ENCODE measurements at places on chromosomes 4 and X.

DNA sequence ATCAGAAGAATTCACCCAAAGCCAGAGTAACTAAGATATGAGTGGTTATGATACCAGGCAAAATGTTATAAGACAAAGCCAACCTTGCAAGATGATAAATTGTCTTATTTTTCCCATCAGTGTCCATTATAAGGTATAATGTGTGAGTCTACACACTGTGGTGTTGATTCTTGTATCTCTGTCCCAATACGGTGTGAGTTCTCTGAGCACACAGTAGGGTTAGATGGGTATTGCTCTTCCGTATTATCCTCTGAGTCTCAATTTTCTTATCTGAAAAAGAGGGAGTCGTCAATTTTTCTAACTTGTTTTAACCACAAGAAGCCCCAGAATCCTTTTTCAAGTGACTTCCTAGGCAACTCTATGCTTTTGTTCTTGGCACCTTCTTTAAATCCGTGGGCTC is 69.9 kb downstream of the HMGB2 start:
- no peak for DNase-seq

DNA sequence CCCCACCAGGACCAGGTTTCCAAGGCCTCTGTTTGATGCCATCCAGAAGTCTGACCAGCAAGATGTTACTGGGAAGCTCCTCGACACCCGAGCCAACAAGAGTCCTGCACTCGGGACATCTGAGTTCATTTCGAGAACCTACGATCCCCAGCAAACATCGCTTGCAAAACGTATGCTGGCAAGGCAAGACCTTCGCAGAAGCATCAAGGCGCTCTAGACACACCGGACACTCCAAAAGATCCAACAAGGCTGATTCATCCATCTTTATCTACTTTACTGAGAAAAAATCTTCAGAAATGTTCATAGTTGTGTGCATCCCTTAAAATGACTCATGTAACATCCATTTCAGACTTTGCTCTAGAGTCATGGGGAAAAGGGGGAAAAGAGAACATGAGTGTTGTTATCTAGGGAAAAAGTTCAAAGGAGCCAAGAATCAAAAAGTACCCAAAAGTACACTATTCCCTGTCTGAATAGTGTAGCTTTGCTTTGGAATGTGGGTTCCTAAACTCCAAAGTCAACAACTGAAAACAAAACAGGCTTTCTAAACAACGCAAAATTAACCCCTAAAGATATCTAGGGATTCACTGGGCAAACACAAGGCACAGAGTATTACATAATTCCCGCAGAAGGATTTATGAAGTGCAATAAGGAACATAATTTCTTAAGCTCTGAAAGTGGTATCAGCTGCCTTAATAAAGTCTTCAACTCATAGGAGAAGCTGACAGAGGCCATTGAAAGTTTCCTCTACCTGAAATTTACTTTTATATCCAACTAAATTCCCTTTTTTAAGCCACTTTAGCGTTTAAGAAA is 1.6 kb downstream of the SH3RF1 start:
- no peak for DNase-seq

- no peak for DNase-seq
These were observed 93.3 kb downstream of the ANXA3 start for GRCh38 chr4:78644744-78645330.

- DNase-seq, result no peak
These were observed 24.4 kb downstream of the BLOC1S4 start for GRCh38 chr4:6740347-6740746.

DNA sequence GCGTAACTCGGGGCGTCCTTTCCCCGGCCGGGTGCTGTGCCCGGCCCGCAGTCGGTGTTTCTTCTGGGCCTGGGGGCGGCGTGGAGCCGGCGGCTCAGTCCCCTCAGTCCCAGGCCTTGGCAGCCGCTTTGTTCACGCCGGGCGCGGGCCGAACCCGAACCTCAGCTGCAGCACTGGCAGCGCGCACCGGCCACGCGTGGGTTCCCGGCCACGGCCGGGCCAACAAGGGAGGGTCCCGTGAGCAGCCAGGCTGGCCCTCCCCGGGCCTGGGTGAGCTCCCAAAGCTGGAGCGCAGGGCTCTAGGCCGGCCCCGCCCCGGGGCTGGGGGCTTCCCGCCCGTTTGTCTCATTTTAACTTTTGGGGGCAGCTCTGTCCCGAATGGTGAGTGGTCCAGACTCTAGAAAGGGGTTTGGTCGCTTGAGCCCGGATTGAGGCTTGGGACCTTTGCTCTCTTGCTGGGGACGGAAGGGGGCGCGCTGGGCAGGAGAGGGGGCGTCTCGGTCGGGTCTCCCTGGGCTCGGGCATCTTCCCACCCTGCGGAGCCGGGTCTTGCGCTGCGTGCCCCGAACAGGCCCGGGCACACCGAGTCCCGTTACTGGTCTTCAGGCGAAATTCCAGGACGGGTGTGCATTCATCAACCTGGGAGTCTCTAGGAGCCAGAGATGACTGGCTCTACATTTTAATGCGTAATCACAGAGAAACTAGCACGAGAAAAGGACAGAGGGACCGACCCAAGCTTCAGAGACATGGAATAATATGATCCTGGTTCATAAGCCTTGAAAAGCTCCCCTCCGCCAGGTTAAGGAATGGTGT is 177.1 kb downstream of the CBR4 start:
- DNase-seq, result no peak

- DNase-seq, result no peak
These were observed 38.8 kb upstream of the ARMCX5 start for GRCh38 chrX:102560423-102561068.

DNA sequence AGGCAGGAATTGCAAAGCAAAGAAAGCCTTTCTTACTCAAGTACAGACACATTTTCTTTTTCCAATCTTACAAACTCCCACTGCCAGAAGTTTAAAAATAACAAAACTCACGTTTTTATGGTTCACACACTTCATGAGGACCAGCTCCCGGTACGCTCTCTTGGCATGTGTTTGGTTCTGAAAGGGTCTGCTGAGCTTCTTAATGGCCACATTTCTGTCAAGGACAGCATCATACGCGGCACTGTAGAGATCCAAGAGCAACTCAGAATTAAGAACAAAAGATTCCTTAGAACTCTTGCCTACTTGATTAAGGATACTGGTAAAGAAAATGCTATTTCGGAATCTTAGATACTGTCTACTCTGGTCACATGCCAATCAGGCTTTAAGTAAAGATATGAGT is 252.7 kb downstream of the MAPK10 start:
- DNase-seq, result no peak

Measured in smooth muscle cell of the brain vasculature (primary cell).